HCEC 1CT (cell line): ENCODE measurements at places on chromosomes 12 and 14.

- DNase-seq = no peak
Observed at GRCh38 chr14:52377940-52378339, 63.8 kb downstream of the PTGER2 start.

DNA sequence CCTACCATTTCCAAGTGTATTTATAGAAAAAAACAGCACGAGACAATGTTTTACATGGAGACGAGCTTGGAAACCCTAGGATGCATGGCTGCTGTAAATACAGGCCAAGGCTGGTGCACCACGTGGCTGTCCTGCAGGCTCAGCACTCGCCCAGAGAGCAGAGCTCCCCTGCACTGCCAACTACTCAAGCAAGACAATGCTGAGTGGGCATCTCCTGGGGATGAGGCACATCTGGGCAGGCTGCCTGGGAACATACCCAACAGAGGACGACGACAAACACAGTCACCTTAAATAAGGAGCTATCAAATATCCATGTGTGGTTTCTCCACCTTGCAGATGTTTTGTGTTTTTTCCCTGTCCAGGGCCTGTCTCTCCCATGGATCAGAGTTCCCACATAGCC lies 128.3 kb upstream of the PRMT8 start:
- DNase-seq = no peak

- no peak for DNase-seq
Observed at GRCh38 chr14:75631453-75631831, 29.2 kb downstream of the ERG28 start.

DNA sequence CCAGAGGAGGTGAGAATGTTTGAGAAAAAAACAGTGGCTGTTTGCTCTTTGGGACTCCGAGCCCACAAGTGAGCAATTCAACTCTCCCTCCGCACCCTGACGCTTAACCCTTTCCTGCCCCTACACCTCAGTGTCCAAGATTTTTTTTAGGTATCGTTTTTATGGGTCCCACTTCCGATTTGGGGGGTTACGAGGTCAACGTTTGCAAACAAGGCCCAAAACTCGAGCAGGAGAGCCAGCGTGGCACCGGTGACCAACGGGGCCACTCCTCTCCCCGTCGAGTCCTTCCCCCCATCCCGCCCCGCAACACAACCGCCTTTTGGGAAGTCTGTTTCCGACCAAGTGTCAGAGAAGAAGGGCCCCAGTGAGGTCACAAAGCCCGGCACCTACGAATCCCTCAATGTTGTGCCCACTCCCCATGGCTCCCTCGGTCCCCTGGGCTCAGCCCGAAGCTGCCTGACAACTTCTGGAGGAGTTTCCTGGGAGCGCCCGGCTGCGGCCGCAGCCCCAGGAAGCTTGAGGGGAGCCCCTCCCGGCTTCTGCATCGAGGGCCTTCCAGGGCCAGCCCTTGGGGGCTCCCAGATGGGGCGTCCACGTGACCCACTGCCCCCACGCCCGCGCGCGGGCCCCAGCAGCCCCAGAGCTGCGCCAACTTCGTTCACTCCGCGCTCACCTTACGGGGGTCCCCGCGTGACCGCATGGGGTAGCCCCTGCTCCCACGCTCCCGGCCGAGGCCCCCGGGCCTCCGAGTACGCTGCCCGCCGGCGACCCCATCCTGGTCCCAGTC lies 1.2 kb downstream of the CDK2AP1 start:
- DNase-seq = peak; percentile 22

DNA sequence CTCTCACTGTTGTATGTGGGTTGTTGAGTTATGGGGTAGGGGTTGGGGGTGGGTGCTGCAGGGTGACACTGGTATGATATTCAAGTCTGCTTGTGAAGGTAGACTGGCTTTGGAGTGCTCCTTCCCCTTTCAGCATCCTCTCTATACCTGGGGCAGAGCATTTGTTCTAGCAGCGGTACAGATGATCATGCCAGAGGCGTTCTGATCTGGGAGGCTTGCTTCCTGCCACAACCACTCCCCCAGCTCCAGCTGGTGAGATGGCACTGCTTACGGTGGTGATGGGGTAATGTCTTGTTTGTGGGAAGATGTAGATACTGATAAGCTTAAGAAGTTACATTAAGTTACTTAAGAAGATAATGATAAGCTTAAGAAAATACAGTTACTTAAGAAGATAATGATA lies 131.8 kb downstream of the ERC1 start:
- DNase-seq = no peak

DNA sequence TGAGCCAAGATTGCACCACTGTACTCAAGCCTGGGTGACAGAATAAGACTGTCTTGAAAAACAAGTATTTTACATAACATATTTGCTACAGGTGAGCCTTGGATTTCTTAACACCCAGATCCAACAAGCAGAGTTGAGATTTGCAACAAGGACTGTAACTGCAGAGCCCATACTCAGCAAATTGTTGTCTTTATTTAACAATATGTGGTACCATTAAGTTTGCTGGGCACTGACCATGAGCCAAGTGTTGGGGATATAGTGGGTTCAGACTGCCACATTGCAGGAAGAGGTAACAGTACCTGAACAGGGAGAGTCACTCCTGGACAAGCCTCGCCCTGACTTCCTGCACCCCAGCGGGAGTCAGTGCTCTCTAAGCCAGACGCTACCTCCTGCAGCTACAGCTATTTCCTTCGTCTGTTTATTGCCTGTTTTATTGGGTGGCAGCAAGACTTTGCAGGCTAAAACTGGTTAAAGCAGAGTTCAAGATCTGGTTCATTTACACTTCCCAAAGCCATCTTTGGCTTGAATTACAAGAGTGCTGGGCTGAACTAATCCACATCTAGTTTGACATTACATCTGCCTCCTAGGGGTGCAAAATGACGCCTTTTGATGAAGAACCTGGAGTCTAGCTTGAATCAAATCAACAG lies 12.5 kb downstream of the AHSA1 start:
- no peak for DNase-seq
